ENCODE measurements at places on chromosomes 4 and X.

- DNase-seq: no peak
Measured at GRCh38 chr4:4673070-4673469, 131.2 kb upstream of the STX18 start.

DNA sequence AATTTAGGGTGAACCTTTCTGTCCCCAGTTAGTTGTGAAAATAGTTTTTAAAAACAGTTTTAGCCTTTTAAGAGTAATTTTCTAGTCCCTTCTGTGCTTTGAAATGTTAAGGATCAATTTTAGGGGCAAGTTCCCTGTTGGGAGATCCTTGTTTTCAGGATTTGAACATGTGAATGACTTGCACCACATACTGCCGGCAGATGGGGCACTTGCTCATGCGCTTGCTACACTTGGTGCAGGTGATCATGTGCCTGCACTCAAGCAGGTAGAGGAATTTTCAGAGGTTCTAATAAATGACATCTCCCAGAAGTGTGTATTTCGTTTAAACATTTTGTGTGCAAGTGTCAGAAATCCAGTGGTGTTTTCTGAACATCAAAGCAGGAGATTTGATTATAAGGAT, 195.9 kb downstream of the CHM start:
- DNase-seq: no peak

- no peak for DNase-seq
Measured at GRCh38 chrX:115023139-115023538, 5.7 kb upstream of the IL13RA2 start.

DNA sequence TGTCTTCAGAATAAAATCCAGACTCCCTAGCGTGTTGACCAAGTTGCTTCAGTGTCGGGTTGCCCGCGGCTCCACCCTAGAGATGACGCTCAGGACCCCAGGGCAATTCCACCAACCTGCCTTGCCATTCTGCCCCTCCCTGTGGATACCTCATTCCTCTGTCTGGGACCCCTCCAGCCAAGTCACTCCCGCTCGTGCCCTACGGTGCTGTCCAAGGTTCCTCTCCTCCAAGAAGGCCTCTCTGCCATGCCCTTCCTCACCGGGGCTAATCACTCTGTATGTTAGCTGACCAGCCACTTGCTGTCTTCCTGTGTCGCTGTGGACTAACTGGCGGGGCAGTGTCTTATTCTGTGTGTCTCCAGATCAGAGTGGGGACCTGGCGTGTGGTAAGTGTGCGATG, 46.6 kb downstream of the TENM3 start:
- no peak for DNase-seq

GRCh38 chrX:6832619-6833018, 297.7 kb upstream of the VCX3A start:
- no peak for DNase-seq

- DNase-seq: no peak
Measured at GRCh38 chr4:55355555-55355954, 9.5 kb downstream of the SRD5A3 start.

- no peak for DNase-seq
Measured at GRCh38 chr4:72951628-72952027, 117.9 kb downstream of the COX18 start.

Data from stimulated activated CD4-positive, alpha-beta T cell treated with anti-CD3 and anti-CD28 coated beads, Interleukin-12 subunit alpha, Interleukin-12 subunit beta, amount 100 ng/mL, for 24 hours (primary cell).